ENCODE measurements at places on chromosomes 4 and X. TPM values are rescaled to one million over a fixed set of nuclear protein-coding genes. Genes with fewer than 3 reads are reported as not detected.

The CT47B1 gene
- not detected for total RNA-seq

The MAGEA8 gene
- not detected for total RNA-seq

The MAGEA12 gene
- total RNA-seq, result not detected

The PPBP gene
- not detected for total RNA-seq

The KIAA1210 gene
- not detected for total RNA-seq

The TRIML1 gene
- total RNA-seq, result not detected

The CXXC4 gene
- not detected for total RNA-seq

The BMPR1B gene
- not detected for total RNA-seq

The SH3BP2 gene
- total RNA-seq, result 93.0 TPM

The SMIM10L2A gene
- total RNA-seq, result 0.65 TPM

The MEPE gene
- not detected for total RNA-seq

The SYP gene
- total RNA-seq, result 1.1 TPM

- DNase-seq, result no peak
These were observed 48.3 kb downstream of the TRMT44 start for GRCh38 chr4:8488791-8489369.

- DNase-seq, result no peak
These were observed 18.4 kb upstream of the RNF4 start for GRCh38 chr4:2450394-2451035.

DNA sequence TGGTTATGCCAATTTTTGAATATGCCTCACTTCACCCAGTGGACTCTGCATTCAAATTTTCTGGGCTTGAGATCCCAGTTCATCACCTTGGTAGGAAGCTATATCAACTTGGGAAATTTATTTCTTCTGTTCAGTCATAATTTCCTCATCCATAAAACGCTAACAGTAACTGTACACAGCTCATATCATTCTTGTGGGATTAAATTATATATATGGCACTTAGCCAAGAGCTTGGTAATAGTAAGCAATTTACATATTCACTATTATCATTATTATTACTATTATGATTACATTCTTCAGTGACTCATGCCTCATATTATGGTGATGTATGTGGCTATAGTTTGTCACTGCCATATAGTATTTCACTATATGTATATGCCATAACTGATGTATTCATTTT is 177.6 kb downstream of the CPE start:
- no peak for DNase-seq

- no peak for DNase-seq
These were observed 20.2 kb downstream of the SHOX start for GRCh38 chrX:650811-651210.

GRCh38 chrX:13226214-13226613 is 93.6 kb downstream of the ATXN3L start:
- DNase-seq, result no peak

GRCh38 chr4:166202991-166203390 is 330.0 kb downstream of the TLL1 start:
- DNase-seq, result no peak

- no peak for DNase-seq
These were observed 58.0 kb downstream of the SMAD1 start for GRCh38 chr4:145539671-145540070.

- no peak for DNase-seq
These were observed 24.8 kb downstream of the KLHL15 start for GRCh38 chrX:24002167-24002566.

DNA sequence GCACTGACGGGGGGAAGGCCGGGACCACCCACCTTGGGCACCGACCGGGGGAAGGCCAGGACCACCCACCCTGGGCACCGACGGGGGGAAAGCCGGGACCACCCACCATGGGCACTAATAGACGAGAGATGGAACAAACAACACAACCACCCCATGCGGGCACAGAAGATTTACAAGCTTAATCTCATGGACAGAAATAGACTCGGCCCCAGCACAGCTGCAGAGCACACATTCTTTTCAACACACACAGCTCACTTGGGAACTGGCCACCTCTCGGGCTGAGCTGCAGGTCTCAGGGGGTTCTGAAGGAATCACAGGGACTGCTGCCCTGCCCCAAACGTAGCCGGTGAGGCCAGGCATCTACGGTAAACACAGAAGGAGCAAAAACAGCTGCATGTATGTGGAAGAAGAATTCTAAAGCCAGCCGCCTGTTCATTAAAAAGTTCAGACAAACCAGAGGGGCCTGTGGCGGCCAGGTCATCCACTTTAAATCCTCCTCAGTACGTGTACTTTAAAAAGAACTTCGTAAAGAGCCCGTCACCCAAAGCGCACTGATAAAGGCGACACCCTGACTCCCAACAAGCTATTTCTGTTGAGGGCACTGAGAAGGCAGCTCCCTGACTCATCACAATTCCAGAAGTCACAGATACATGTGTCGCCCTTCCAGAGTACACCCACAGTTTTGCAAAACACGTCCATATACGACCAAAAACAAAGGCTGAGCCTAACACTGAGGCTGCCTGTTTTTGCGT is 17.7 kb downstream of the PPP2R3B start:
- DNase-seq, result no peak

- no peak for DNase-seq
These were observed 57.6 kb downstream of the TBCK start for GRCh38 chr4:106258145-106259045.

GRCh38 chr4:7765666-7766065 is 174.0 kb downstream of the AFAP1 start:
- DNase-seq, result no peak

DNA sequence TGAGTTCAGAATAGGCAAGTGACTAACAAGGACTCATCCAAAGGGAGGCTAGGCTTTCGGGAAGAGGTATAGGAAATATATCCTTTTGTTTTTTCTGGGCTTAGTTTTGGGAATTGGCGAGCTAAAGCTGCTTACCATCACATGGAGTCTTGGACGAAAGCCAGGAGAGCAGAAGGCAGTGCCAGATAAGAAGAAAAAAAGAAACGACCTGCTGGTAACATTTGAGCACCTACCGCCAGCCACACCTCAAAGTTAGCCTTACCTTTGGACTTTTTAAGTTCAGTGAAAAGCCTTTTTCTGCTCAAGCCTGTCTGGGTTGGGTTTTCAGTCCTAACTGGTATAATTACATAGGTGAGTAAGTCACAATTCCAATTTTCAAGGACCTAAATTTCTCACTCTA is 85.1 kb upstream of the LCORL start:
- no peak for DNase-seq

GRCh38 chr4:110869114-110869513 is 246.2 kb upstream of the PITX2 start:
- no peak for DNase-seq

DNA sequence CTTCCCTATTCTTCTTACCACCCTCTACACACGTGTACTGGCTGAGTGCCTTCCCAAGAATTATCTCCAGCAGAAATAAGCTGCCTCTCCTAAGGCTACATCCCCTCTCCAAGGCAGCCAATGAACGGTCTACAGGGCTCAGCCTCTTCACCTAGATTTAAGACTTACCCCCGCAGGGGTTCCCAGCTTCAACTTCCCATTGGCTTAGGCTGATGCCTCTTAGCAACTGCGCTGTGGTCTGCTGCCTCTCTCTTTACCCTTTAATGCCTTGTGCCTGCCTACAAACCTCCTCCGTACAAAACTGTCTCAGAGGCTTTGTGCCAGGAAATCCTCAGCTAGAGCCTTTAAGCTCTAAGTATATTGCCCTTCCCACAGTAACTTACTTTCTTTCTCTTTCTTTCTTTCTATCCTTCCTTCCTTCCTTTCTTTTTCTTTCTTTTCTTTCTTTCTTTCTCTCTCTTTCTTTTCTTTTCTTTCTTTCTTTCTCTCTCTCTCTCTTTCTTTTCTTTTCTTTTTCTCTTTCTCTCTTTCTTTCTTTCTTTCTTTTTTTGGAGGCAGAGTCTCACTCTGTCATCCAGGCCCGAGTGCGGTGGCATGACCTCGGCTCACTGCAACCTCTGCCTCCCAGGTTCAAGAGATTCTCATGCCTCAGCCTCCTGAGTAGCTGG is 15.1 kb upstream of the PIGA start:
- DNase-seq, result no peak

DNA sequence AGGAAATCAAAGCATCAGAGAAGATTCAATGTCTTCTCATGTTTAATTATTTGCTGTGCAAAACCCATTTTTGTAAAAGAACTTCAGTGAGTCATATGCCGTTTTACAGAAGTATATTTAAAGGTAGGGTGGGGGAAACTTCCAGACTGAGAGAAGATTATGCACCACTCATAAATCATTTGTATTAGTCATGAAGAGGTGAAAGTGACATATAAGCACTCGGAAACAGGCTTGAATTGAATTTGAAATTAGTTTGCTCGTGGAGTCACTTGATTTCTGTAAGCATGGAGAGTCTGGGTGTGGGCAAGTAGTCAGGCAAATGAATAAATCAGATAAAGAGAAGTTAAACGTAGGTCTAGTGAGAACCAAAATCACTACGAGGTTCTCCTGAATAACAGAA is 335.1 kb downstream of the ANK2 start:
- no peak for DNase-seq

DNA sequence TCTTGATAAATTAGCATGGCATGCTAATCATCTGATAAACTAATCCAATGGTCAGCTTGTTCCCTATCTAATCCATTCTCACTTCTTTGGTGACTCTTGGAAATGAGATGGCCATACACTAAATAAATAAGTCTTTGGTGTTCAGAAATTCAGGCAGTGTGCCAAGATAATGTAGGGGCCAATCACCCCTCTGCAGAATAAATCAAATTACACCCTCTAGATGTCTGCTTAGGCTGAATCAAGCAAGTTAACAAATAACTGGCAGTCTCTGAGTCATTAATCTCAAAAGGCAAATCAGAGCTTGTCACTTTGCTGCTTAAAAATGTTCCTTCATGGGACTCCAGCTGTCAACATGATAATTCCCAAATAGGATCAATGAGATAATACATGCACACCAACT is 97.4 kb downstream of the NLGN4X start:
- no peak for DNase-seq

GRCh38 chr4:71614621-71615020 is 169.3 kb downstream of the GC start:
- no peak for DNase-seq

- DNase-seq, result no peak
These were observed 174.0 kb downstream of the NPFFR2 start for GRCh38 chr4:72205831-72206230.

GRCh38 chr4:188660796-188661195 is 521.6 kb downstream of the TRIML1 start:
- no peak for DNase-seq

GRCh38 chrX:2327423-2327822 is 173.4 kb downstream of the DHRSX start:
- DNase-seq, result no peak

- DNase-seq, result no peak
These were observed 518 bp downstream of the PRDM8 start for GRCh38 chr4:80197601-80198440.

DNA sequence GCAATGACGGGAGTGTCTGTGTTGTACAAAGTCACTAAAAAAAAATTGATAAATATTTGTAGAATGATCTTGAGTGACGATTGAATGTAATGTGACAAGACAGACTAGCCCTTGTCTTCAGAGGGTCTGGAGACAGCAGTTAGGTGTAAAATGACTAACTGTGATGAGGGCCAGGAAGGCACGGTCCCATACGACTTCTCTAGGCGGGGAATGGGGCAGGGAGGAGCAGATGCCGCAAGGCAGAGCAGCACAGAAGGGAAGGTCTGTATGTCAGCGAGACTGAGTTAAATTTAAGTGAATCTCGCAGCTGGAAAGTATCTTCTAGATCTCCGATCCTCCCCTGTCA is 405 bp downstream of the CENPE start:
- no peak for DNase-seq

DNA sequence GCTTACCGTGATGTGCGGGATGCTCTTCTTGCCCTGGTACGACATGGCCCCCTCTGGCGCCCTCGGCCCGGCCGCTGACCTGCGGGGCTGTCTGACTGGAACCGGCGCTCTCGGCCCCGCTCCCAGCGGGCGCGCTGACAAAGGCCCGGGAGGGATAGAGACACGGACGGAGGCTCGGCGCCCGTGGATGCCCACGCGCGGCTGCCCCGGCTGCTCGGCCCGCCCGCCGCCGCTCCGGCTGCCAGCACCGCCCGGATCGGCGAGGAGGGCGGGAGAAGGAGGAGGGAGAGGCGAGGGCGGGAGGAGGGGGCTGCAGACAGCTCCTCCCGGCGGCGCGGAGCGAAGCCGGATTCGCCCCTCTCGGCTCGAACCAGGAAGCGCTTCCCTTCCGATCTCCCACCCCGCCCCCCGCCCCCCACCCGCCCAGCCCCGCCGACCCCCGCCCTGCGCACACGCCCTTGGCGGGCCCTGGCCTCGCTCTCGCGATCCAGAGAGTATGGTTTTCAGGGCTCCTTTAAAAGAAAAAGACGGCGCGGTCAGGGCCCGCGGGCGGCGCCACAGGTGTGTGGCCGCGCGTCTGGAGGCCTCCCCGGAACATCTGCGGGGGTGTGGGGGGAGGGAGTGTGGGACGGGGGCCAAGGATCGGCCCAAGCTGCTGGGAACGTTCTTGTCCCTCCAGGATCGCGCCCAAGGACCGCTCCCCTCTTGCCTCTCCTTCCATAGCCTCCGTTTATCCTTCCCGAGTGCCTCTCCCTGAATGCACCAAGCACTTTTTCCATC is 4.5 kb downstream of the CRMP1 start:
- no peak for DNase-seq

- no peak for DNase-seq
These were observed 48.7 kb downstream of the HTT start for GRCh38 chr4:3123181-3123671.

- DNase-seq, result no peak
These were observed 2.7 kb upstream of the NALF2 start for GRCh38 chrX:69501429-69501828.

- DNase-seq, result no peak
These were observed 39.4 kb upstream of the AFAP1 start for GRCh38 chr4:7978907-7979651.

GRCh38 chrX:18719852-18720251 is 12.4 kb downstream of the PPEF1 start:
- no peak for DNase-seq

GRCh38 chr4:54400802-54401201 is 171.7 kb downstream of the PDGFRA start:
- no peak for DNase-seq

DNA sequence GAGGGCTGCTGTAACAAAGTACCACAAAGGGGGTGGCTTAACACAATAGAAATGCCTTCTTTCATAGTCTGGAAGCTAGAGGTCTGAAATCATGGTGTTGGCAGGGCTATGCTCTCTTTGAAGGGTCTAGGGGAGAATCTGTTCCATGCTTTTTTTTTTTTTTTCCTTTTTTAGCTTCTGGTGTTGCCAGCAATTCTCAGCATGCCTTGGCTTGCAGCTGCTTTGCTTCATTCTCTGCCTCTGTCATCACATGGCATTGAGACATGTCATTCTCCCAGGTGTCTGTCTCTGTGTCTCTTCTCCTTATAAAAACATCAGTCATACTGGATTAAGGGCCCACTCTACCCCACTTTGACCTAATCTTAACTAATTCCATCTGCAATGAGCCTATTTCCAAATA is 78.6 kb upstream of the BOD1L1 start:
- no peak for DNase-seq
